RWPE1 (cell line): ENCODE measurements at places on chromosomes 12 and 14.

DNA sequence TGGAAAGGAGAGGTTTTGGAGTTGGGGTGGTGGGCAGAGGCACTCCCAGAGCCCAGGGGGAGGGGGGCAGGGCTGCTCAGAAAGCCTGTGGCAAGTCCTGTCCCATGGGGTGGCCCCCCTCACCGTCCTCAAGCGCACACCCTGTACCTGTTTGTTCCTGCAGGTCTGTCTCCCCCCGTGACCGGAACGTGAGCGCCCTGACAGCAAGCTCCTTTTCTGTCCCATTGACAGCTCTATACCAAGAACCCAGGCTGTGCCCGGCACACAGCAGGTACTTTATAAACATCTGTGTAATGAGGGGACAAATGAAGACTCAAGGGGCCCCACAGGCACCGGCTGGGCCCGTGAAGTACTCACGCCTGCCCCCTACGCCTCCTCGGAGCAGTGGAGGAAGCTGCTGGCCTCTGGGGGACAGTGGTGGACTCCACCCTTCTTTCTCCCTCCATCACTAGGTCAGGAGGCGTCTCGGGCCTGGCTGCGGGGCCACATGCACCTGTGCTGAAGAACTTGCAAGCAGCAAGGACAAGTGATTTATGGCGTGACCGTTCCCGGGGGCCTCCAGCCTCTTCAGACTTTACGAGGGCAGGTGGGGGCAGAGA lies 65.8 kb downstream of the GALNT9 start:
- DNase-seq: no peak

- DNase-seq: no peak
Observed at GRCh38 chr14:50308363-50308915, 3.6 kb downstream of the L2HGDH start.

DNA sequence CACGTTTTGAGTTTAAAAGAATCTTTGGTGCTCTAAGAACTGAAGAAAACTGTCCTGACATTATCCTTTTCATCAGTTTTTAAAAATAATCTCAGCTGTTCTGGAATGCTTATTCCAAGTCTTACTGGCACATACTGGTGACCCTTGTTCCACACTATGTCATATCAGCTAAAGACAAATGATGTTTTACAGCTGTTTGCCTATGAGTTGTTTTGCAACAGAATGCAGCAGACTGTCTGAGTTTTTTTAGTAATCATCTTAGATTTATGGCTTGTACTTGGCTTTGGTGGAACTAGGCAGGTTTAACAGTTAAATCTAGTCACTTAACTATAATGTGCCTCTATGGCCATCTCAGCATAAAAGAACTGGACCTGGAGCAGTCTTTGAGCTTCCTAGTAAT lies 91.6 kb upstream of the GRIN2B start:
- no peak for DNase-seq

GRCh38 chr12:112126000-112126438 lies 659 bp downstream of the TRAFD1 start:
- DNase-seq: peak; percentile 24

- DNase-seq: no peak
Observed at GRCh38 chr12:14885718-14886221, at the start of gene MGP. Gene MGP (minus strand): TSS chr12:14885854. CDS start chr12:14885791, 63 bp downstream.

DNA sequence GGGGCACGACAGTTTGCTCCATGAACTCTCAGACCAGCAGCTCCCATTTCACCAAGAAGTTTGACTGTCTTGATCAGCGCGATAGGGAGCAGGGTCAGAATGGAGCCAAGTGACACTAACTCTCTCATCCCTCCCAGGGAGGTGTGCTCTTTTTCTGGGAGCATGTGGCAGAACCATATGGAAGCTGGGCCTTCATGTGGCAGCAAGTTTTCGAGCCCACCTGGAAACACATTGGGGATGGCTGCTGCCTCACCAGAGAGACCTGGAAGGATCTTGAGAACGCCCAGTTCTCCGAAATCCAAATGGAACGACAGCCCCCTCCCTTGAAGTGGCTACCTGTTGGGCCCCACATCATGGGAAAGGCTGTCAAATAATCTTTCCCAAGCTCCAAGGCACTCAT lies 24.0 kb downstream of the ITGA7 start:
- no peak for DNase-seq

GRCh38 chr12:116710370-116711150 lies 27.3 kb downstream of the SPRING1 start:
- DNase-seq: no peak

- peak; percentile 34 for DNase-seq
Observed at GRCh38 chr14:92613008-92613658, 99.6 kb downstream of the RIN3 start.

DNA sequence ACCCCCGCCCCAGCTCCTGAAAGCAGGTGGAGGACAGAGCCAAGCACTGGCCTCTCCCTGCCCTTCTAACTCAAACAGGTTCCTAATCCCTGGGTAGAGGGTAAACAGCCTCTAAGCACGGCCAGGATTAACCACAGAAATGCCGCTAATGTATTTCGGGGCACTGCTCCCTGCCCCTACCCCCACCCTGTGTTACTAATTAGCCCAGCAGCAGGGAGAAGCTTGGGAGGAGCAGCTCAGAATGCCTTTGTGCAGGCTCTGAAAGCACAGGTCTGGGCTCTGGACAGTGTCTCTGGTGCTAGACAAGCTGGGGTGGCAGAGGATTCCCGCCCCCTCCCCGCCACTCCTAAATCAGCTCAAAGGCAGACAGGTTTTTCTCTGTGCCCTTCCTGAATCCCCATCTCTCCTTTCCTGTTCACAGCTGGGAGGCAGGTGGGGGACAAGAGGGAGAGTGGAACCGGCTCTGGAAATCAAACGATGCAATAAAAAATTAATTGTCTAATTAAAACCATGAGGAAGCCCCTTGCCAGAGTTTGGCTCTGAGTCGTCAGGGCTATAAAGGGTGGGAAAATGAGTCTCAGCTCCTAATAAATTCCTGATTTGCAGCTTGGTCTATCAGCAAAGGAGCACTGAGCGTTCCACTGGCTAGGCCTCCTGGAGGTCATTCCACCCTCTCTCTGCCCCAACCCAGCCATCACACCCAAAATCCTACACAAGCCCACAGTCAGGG lies 53.0 kb downstream of the SMUG1 start:
- no peak for DNase-seq

DNA sequence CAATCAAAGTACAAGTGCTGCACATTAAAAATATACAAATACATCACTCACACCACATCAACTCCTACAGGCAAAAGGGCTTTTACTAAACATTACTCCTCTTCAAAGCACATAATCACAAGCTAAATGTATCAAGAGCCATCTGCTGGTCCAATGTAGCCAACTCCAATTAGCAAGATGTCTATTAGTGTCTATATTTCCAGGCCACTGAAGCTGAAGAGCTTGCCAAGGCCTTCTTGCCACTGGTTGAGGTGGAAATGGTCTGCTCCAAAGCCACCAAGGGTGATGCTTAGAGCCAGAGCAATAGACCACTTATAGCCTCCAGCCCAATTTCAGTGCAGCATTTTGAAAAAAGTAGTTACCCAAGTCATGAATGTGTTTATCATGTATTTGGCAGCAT lies 54.4 kb downstream of the RASSF9 start:
- no peak for DNase-seq

- DNase-seq: no peak
Observed at GRCh38 chr12:118850244-118850825, 131.0 kb upstream of the SRRM4 start.

- DNase-seq: peak; percentile 70
Observed at GRCh38 chr12:1830981-1831963, 10.9 kb downstream of the LRTM2 start.

DNA sequence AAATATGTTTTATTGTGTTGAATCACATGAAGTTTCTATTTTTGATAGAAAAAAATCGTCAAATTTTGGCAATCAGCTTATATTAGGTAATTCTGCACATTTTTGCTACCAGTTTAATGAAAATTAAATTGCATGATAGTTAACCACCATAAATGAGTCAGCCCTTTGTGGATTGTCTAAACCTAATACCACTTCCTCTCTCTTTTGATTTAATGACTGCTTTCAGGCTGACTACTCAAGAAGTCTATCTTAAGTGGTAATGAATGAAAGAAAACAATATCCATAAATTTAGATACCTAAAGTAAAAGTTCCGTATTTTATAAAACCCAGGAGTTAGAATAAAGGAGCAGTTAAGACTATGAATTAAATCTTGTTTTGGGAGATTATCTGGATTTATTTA lies 450.5 kb downstream of the TMEM117 start:
- DNase-seq: peak; percentile 1

DNA sequence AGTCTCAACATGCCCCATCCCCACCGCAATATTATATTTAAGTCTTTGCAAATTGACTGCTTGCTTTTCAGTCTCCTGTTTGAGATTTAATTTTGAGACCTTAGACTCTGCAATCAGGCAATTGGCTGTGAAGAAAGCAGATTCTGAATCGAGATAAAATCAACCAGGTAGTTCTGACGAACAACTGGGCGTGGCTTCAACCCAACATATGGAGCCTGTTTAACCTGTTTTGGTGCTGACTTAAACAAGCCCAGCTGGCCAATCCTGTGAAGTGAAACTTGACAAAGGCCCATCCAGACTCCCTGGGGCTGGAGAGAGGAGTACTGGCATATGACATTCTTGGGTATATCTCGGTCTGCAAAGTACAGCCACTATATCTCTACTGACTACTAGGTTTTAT lies 9.8 kb upstream of the CIPC start:
- DNase-seq: peak; percentile 86

DNA sequence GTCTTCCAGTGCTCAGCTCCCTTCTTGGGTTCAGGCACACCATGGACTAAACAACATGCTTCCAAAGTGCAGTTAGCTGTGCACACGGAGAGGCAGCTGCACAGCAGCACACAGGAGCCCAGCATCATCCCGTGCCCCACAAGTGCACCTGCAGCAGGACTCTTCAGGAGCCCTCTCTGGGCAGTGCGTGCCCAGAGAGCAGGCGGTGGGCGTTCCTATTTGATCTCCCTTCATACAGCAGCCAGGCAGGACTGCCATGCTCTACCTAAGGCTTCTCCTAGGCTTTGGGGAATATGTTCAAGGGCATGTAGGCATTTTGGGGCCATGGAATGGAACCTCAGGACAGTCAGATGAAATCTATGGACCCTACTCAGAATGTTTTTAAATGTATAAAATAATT lies 35.5 kb downstream of the ANO2 start:
- no peak for DNase-seq

GRCh38 chr12:50132505-50133135 lies 20.6 kb downstream of the COX14 start:
- no peak for DNase-seq

DNA sequence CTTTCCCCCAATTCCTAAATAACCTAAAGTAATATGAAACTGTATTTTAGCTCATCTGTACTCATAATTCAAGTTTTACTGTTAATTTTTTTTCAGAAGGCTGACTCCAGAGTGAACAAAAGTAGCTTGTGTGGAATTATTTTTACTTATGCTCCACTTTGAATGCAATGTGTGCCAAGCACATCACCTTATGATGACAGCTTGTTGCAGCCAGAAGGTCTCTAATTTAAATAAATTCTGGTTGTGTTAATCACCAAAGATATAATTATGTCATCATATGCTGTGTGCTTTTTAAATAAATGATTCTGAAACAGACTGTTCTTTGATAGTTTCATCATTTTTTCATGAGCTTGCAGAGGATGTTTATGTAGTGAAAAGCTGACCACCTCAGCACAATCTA lies 283.1 kb downstream of the TMEM117 start:
- DNase-seq: no peak

- DNase-seq: no peak
Observed at GRCh38 chr12:116343331-116343884, 65.9 kb upstream of the MED13L start.

- no peak for DNase-seq
Observed at GRCh38 chr14:91118511-91119068, 4.7 kb downstream of the DGLUCY start.

DNA sequence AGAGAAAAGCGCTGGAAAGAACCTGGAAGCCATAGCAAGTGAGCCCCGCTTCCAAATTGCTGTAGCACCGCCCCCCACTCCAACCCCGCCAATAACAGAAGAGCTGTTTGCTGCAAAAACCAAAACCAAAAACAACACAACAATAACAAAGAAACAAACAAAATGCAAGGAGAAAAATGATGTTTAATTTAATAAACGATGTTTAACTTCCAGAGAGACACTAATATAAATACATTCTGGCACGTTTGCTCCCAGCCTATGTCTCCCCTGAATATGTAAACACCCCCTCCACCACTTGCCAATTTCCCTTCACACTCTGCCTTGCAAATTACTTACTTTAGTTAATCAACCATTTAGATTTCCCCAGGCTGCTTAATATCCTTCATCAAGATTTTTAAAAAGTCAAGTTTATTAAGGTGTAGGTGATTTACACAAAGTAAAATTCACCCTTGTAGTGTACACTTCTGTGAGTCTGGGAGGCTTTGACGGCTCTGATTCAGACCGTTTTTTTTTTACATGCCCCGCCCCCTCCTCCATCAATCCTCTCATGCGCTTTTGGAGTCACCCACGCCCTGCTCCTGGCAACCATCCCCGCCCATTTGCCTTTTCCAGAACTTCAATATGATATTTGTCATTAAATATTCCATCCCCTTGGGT lies 482 bp upstream of the IFI27L2 start:
- DNase-seq: peak; percentile 48

- DNase-seq: no peak
Observed at GRCh38 chr12:71456990-71457389, 17.4 kb downstream of the LGR5 start.

DNA sequence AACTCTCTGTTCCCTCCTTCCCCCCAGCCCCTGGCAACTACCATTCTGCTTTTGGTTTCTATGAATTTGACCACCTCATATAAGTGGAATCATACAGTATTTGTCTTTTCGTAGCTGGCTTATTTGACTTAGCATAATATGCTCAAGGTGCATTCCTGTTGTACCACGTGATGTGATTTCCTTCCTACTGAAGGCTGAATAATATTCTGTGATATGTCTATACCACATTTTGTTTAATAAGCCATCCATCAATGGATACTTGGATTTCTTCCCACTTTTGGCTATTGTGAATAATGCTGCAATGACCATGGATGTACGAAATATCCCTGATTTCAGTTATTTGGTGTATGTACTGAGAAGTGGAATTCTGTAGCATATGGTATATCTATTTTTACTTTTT lies 16.3 kb downstream of the NDUFA9 start:
- no peak for DNase-seq

GRCh38 chr14:68606176-68606575 lies 186.7 kb downstream of the ZFP36L1 start:
- DNase-seq: no peak

- no peak for DNase-seq
Observed at GRCh38 chr14:88231603-88232002, 91.5 kb downstream of the KCNK10 start.

DNA sequence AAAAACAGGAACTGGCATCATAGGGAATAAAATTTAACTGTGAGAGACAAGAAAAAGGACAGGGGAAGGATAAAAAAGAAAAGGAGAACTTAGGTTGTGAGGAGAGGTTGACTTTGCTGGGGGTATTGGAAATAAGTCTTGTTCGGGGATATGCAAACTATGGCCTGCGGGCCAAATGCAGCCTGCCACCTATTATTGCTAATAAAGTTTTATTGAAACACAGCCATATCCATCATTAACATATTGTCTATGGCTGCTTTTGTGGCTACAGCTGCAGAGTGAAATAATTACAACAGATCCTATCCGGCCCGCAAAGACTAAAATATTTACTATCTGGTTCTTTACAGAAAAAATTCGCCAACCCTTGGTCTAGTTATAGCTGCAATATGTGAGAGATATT lies 18.6 kb downstream of the BBS10 start:
- no peak for DNase-seq

- DNase-seq: no peak
Observed at GRCh38 chr12:110024051-110024450, 24.3 kb downstream of the C12orf76 start.
